ENCODE measurements at places on chromosomes 12 and 14.

- DNase-seq, result peak; percentile 14
These were observed 6.4 kb upstream of the GAS2L3 start for GRCh38 chr12:100566887-100567637.

GRCh38 chr14:68502230-68502629, 290.6 kb downstream of the ZFP36L1 start:
- no peak for DNase-seq

- no peak for DNase-seq
These were observed 46.0 kb downstream of the JKAMP start for GRCh38 chr14:59530349-59530748.

DNA sequence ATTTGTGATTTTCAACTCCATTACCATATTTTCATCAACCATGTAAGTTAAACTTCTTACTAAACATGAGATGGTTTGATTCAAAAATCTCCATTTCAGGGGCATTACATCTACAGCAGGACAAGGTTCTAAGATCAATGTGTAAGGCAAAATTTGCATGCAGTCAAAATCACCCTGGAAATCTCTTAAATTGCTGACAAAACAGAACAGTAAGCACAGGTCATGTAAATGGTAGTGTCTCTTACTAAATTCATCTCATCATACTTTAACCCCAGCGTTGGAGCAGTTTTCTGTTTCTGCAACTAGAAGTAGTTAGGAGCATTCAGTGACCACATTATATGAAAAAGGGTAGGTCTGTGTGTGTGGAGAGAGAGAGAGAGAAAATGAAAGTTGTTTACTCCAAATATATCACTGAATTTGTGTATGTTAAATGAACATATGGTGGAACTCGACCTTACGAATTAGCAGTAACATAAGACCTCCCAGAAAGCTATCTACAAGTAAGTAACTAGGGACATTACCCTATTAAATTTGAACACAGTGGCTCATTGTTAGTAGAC, 227.5 kb downstream of the SSPN start:
- no peak for DNase-seq

- no peak for DNase-seq
These were observed 21.8 kb upstream of the DCN start for GRCh38 chr12:91204421-91204820.

DNA sequence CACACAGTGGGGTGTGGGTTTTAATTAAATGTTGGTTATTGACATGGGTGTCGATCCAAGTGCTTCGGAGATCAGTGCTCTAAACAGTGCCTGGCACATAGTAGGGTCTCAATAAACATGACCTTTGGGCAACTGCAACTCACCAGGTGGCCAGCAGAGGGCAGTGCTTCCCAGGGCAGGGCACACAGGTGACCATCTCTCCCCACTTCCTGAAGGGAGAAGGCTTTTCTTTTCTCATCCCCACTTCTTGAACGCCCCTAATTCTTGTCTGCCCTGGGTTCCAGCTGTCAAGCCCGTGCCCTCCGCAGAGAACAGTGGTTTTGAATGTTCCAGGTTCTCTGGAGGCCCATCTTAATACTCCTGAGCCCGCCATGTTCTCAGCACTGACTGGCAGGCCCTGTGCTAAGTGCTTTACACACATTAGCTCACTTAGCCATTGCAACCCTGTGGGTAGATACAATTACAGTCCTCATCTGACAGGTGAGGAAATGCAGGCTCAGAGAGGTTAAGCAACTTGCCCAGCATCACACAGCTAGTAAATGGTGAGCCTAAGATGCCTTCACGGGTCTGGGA, 16.3 kb downstream of the RAPGEF3 start:
- DNase-seq, result peak; percentile 58
